ENCODE measurements at places on chromosomes 4 and X.

DNA sequence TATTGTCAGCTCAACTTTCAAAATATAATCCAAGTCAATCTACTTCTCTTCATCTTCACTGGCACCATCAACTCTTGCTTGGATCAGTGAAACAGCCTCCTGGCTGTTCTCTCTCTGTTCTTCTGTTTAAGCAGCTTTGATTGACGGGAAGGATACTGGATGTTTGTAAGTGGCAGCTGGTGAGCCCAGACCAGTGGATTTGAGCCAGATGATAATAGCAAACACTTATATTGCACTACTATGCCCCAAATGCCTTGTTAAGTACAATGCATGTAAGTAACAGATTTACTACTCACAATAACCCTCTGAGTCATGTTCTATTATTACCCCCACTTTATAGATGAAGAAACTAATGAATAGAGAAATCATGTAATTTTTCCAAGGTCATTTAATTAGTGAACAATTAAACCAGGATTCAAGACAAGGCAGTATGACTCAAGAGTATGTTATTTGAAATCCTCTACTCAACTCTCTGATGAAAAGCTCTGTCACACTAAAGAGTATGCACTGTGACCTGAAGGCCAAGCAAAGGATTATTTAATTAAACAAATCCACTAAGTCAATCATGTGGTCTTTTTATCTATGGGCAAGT is 44.8 kb downstream of the SPANXN3 start:
- DNase-seq = no peak

- no peak for DNase-seq
Observed at GRCh38 chr4:133865612-133866327, 335.8 kb downstream of the PABPC4L start.

- no peak for DNase-seq
Observed at GRCh38 chr4:3818371-3818770, 52.2 kb downstream of the ADRA2C start.

GRCh38 chr4:104492183-104492771 is 2.4 kb downstream of the CXXC4 start:
- no peak for DNase-seq

DNA sequence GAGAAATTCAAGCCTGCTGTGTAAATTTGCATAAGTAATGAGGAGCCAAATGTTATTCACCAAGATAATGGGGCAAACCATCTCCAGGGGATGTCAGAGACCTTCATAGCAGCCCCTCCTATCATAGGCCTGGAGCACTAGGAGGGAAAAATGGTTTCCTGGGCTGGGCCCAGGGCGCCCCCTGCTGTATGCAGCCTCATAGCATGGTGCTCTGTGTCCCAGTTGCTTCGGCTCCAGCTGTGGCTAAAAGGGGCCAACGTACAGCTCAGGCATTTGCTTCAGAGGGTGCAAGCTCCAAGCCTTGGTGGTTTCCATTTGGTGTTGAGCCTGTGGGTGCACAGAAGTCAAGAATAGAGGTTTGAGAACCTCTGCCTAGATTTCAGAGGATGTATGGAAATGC is 859.3 kb downstream of the RPA4 start:
- no peak for DNase-seq

DNA sequence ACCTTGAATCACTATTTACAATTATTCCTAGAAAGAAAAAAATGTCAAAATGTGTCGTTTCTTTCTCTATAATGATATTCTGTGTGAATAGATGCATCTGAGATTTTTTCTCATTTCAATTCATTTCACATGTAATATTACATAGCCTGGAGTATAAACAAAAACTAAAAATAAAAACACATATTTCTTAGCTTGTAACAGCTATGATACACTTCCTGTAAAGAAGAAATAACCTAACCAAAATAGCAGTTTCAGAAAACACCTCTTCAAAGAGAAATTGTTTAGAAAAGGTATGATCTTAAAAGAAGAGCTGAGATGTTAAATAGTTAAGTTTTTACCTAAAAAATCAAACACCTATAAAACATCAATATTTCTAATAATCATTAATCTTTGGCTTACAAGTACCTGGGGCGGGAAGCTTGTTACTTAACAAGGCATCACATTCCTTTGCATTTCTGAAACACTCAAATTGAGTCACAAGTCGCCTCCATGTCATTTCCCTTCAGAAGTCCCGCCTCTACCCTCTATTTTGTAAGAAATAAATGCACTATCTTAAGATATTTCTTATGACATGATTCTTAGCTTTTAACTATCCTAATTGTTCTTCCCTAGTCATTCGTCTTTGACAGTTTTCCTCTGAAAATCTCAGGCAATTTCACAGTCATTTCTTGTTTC is 76.5 kb downstream of the PCDH18 start:
- DNase-seq = no peak

DNA sequence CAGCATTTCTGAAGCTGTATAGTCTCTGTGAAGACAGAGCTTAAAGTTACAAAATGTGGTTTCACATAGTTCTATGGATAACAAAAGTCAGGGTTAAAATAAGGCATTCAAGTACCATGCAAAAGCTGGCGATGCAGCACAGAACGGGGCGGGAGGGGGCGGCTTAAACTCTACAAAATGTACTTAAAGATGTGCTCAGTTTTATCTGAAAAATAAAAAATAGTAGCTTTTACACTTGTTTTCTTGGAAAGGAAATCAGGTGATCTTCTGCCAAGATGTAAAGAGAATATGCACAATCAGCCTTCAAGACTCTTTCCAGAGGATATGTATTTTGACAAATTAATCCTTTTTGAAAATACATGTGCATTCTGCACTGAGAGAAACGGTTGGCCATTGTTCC is 301.7 kb upstream of the EMCN start:
- DNase-seq = no peak

- no peak for DNase-seq
Observed at GRCh38 chr4:153647975-153648374, 36.1 kb upstream of the TLR2 start.

DNA sequence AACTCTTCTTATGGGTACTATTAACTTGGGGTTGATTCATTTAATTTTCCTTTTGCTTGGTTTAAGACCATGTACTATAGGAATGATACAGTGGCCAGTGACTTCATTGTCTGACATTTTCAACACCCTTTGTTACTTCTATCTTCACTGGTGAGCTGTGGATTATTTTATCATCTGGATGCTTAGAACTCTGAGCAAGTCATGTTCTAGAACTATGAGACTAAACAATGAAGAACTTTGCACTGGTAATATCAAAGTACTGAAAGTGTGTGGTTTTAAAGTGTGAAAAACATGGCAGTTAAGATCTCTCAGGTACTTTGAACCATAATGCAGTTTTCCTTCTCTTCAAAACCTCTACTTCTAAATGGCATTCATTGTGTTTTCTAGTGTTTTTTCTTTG is 47.8 kb downstream of the MAP7D3 start:
- no peak for DNase-seq

DNA sequence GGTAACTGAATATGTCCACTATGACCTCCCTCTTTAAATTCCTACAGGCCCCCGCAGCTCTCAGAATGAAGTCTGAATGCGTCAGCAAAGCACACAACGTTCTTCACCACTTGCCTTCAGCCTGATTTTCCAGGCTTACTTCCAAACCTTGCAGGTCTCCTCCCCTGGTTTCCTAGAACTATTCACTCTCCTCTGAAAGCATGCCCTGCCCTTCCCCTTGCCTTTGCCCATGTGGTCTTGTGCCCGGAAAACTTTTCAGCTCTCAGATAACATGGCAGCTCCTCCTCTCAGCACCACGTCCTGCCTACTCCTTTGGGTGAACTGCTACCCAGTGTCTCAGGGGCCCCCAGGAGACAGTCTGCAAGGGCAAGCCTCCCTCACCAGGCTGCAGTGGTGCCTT is 268.5 kb upstream of the LDB2 start:
- no peak for DNase-seq

GRCh38 chr4:37604461-37604860 is 81.7 kb downstream of the RELL1 start:
- DNase-seq = no peak

DNA sequence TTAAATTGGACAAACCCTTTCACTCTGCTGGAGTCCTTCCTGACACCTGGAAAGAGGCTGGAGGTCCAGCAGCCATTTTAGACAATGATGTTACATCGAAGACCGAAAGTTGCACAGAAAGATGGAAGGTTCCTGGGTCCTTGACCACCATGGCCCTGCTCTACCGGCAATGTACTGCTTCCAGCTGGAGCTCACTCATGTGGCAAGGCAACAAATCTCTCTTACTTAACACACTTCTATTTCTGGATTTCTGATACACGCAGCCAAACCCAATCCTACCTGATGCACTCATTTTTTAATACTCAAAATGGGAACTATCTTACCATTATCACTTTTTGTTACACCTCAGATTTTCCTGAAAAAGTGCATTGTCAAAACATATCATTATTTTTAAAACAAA is 33.1 kb downstream of the DMD start:
- no peak for DNase-seq

GRCh38 chr4:5224340-5224739 is 173.1 kb downstream of the STK32B start:
- DNase-seq = no peak

GRCh38 chrX:17605676-17606075 is 131.6 kb upstream of the SCML1 start:
- DNase-seq = no peak

GRCh38 chrX:118627084-118627758 is 100.2 kb upstream of the IL13RA1 start:
- DNase-seq = no peak

DNA sequence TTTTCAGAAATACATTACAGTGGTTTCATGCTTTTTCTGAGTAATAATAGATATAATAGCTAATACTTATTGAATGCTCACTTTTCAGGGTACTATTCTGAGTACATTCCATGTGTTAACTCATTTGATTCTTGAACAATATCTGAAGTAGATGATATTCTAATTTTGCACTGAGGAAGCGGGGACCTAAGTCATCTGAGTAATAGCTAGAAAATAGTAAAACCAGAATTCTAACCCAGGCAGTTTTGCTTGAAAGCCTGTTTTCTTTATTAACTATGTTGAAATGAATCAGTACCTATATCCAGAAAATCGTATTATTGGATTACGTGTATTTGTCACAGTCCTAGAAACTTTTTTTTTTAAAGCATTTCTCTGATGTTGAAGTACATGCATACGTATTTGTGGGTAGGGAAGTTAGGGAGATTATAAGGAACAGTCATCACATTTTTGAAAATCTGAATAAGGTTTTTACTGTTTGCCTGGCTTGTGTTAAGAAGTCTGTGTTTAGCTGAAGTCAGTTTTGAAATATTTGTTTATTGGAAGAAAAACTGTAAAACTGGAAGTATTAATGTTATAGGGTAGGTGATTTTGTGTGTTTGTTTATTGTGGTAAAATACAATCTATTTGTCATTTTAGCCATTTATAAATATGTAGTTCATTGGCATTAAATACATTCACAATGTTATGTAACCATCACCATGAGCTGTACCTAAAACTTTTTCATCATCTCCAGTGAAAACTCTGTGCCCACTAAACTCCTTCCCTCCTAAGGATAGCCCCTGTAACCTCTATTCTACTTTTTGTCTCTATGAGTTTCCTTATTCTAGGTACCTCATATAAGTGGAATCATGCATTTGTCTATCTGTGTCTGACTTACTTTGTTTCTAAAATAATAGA is 55.3 kb downstream of the FIP1L1 start:
- DNase-seq = no peak

DNA sequence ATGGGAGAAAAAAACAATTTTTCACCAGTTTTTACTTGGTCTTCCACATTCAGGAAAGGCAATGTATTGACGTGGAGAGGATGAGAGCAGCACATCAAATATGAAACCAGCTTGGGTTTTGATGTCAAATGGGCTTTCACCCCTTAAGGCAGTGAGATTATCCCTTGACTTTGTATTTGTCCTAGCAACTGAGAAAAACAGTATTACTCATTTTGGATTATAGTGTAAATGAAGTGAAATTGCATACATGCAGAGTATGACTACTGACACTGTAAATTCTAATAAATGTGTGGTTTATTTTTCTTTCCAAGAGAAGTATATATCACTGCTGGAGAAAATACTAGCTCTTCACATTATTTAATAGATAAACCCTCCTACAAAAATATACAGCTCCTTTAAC is 863.6 kb upstream of the IGFBP7 start:
- DNase-seq = no peak

DNA sequence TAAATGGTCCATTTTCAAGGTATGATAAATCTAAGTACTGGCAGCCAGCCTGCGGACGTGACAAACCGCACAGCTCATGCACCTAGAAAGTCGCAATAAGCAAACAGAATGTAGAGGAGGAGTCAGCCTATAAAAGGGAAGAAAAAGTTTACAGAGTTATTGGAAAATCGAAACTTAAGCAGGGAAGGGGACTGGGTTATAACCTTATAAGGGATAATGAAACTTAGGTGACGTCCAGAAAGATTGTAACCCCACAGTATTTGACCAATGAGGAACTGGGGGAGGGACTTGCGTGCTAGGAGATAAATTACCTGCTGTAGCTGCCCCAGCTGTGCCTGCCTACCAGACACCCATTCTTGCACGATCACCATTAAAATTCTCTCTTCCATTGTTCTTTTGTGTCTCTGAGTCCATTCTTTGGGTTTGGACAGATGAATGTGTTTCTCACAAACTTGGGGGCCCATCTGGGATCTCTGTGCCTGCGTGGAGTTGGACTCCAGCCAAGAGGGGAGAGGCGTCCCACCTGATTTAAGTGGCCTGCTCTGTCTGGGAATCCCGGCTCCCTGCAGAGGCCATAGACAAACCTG is 61.0 kb downstream of the ZCCHC12 start:
- no peak for DNase-seq

DNA sequence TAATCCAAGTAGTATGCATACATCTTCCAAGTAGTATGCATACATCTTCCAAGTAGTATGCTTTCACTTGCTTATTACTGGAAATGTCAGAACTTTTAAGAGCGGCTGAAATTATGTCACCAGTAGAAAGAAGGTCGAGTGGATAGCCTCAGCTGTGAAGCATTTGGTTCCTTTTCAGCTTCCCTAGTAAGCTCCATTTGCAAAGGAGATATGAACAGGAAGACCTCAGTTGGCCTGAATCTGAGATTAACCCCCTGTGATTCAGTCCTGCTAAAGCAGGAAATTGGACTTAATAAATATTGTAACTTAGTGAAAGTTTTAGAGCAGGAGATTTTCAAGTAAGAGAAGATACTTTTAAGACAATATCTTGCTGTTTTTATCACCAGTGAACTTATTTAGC is 48.1 kb downstream of the PCDH7 start:
- DNase-seq = no peak

DNA sequence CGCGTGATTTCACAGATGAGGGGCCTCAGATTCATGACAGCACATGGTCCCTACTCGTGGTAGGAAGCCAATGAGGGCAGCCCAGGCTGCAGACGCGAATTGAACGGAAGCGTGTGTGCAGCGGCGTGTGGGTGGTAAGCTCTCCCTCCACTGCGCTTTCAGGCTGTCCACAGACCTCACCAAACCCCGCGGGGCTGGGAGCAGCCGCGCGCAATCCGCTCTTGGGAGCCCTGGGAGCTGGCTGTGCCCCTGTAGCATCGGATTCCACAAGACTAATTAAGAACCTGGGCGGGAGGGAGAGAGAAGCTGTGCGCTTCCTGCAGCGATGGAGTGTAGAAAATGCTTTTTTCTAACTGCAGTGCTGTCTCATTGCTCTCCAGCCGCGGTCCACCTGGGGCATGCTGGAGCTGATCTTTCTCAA is 134.9 kb downstream of the STOX2 start:
- DNase-seq = no peak

GRCh38 chr4:31788676-31789075 is 1068.5 kb downstream of the PCDH7 start:
- DNase-seq = no peak

- DNase-seq = no peak
Observed at GRCh38 chr4:70559211-70559830, 32.7 kb upstream of the AMBN start.
